Hematopoietic multipotent progenitor cell treated with erythropoietin and hydrocortisone succinate and interleukin-3 and kit ligand, for 4 days (in vitro differentiated cells): ENCODE measurements at places on chromosomes 3 and 15.

- DNase-seq = peak; percentile 23
Measured at GRCh38 chr15:89161666-89162065, 59.7 kb downstream of the RLBP1 start.

GRCh38 chr3:142168514-142168913, 19.2 kb upstream of the TFDP2 start:
- DNase-seq = no peak

DNA sequence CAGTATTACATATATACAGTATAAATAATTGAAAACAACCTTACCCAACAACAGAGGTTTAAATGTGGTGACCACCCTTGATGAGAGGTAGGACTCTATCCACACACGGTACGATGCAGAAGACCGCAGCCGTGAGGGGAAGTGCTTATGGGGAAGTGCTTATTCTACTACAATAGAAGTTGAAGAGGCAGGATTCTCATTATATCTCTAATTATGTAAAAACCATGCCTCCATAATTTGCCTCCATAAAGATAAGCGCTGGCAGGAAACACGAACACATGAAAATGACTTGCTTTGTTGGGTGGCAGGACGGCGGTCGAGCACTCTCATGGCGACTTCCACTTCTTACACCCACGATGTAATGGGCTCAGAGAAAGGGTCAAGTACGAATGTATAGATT, 7.2 kb upstream of the MUC13 start:
- peak; percentile 51 for DNase-seq

DNA sequence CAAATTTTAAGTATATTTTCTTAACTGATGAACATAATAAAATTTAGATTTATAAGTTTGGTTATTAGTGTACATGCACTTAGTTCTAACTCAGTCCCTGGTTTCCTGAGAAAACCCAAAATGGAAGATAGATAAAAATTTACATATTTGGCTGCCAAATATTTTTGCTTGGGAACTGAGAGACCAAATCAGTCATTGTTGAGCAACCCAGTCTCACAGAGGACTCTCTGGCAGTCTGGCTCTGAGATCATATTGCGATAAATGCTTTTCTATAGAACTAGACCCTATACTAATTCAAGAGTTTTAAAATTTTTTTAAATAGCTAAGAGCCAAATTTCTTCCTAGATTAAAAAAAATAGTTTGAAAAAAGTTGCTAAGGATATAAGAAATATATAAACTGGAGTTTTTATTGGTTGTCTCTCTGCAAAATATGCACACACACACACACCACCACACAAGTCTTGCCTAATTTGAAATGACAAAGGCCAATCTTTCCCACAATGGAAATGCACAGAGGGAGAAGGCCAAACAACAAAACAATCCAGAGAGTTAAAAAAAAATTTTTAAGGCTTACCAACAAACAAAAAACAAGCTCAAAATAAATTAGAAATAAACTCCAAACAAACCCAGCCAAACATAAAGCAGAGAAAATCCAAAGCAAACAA, 259.5 kb downstream of the MECOM start:
- DNase-seq = peak; percentile 25

GRCh38 chr3:161043336-161044035, 61.7 kb downstream of the B3GALNT1 start:
- no peak for DNase-seq

- peak; percentile 80 for DNase-seq
Measured at GRCh38 chr3:195106418-195106906, 164.5 kb downstream of the XXYLT1 start.

DNA sequence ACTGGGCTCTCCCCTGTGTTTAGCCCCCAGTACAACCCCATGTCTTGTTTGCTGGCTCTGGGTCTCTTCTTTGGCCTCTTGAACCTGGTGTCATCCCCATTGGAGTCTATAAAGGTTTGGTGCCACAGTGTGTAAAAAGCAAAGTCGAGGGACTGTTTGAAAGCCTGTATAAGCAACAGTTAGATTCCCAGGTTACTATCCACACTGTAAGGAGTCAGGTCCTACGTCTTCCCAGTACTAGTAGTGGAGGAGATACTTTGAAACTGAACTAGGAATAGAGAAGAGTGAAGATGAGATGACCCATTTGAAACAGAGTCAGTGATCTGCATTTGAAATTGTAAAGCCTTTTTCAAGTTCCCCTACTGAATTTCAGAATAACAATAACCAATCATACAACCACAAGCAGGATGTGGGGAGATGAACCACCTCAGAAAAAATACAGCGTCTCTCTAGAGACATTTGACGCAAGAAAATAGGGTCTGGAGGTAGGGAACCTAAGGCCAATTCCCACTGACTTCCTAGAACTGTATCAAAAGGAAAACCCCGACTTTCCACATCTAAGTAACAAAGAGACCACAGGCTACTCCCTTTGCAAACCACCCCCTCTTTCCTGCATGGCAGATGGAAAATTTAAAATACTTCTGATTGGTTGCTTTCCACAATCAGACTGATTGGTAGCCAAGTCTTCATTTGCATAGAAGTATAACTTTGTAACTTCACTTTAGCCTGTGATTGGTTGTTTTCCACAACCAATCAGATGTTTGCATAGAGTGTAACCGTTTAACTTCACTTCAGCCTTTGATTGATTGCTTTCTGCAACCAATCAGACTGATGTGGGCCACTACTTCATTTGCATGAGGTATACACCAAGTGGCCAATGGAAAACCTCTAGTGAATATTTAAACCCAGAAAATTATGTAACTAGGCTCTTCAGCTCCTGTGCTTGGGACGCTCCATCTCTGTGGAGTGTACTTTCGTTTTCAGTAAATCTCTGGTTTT, 49.9 kb upstream of the NEDD4 start:
- DNase-seq = peak; percentile 16

- DNase-seq = no peak
Measured at GRCh38 chr3:182115328-182116015, 403.7 kb downstream of the SOX2 start.

DNA sequence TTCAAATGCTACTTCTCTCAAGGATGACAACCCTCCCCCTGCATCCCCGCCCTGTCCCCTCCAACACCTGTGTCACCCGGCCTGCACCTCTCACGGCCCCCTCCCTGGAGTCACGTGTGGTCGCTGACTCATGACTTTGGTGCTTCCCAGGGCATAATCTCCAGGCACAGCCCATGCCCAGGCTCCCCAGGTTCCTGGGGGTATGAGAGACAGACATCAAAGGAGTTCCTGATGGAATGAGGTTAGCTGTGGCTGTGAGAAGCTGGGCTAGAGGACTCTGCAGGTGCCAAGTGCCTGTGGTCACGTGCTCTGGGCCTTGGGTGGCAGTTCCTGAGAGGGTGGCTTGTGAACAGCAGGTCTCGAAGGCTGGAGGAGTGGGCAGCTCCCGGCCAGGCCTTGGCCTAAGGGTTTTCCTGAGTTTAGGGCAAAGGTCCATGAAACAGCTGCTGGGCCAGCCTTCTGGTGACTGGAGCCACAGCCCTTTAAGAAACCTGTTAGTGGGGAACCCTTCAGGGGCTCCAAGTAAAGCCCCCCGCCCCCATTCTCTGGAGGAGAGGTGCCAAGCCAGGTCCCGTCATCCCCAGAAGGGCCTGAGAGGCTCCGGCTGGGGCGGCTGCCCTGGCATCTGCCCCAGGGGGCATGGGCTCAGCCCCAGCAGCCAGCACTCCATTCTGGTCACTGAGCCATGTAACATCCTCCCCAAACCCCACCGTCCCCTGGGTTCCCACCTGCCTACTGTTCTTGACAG, 230.0 kb downstream of the XXYLT1 start:
- no peak for DNase-seq

DNA sequence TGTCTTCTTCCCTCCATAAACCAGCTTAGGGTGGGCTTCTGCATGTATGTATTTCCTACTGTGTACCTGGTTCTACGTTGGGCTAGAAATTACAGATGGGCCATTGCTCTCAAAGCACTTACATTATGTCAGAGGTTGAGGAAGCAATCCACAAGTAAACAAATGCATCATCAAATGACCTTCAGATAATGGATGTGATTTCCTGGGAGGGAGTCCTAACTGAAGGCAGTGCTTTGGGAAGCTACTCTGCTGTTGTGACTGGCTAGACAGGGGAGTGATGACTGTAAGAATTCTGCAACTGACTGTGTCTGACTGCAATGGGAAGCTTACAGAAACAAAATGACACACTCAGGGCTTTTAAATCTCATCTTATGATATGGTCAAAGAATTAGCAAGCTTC, 71.0 kb upstream of the PRR23E start:
- no peak for DNase-seq

- peak; percentile 25 for DNase-seq
Measured at GRCh38 chr3:73073091-73073707, 11.7 kb downstream of the EBLN2 start.

GRCh38 chr3:49711489-49711888, 8.0 kb downstream of the AMIGO3 start:
- DNase-seq = peak; percentile 22

- no peak for DNase-seq
Measured at GRCh38 chr15:45863881-45864580, 229.2 kb downstream of the SQOR start.

- no peak for DNase-seq
Measured at GRCh38 chr15:48984811-48985352, 21.2 kb upstream of the SHC4 start.

DNA sequence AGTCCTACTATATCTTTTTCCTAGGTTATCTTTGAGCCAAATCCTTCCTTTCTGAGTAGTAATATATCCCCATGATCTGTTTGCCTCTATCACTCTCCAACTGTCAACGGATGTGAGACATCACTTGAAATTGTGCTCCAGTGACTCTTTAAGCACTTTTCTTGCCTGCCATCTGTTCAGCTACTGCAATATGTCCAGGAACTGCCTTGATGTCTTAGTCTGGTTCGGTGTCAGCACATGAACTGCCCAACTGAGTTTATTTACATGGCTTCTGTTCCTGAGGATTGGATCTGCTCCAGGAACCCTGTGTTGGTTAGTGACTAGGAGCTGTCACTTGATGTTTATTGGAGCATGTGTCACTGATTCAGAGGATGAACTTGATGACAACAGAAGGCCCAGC, 116.5 kb downstream of the SLC9A9 start:
- no peak for DNase-seq

GRCh38 chr3:31670136-31670535, 137.4 kb downstream of the STT3B start:
- peak; percentile 21 for DNase-seq

GRCh38 chr15:99502661-99503060, 63.1 kb upstream of the MEF2A start:
- no peak for DNase-seq

DNA sequence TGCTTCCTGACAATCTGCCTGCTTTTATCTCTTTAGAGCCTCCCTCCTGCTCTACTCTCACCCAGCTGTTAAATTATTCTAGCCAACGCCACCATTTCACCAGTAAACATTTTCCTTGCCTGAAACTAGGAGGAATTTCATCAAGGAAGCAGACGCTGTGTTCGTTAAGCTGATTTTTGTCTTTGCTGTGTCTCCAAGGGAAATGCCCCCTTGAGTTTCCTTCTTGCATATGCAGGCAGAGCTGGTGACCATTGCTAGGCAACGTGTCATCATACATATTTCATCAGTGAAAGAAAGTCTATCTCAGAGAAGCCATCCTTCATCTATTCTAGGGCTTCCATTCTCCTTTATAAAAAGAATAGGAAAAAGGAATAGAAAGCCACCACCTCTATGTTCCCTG, 87.0 kb upstream of the ST8SIA2 start:
- DNase-seq = peak; percentile 72

- DNase-seq = no peak
Measured at GRCh38 chr15:36468746-36469145, 110.7 kb upstream of the CDIN1 start.

DNA sequence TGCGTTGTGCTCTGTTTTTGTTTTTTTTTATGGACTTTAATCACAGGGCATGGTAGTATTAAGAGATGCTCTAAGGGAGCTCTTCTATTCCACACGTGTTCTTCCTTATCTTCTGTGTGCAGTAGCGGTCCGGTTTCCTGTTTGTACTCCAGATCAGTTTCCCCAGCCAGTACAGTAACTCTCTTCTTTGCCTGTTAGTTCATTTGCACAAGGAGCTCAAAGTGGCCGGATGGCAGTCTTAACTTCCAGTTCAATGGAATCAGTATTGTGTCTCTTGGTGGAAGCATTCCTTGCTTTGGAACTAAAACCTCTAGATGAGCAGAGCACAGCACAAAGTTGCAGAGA, 122.0 kb downstream of the KLF13 start:
- peak; percentile 95 for DNase-seq

DNA sequence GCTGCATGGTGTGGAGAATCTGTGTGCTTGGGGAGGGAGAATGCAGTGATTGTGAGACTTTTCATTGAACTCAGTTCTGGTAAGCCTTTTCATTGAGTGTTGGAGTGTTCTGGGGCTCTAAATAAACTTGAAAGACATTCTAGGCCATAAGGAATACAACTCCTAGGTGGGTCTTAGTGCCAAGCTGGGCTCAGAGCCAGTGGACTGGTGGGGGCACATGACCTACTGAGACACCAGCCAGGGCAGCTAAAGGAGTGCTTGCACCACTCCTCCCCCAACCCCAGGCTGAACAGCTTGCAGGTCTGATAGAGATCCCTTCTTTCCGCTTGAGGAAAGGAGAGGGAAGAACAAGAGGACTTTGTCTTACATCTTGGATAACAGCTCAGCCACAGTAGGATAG, 21.7 kb upstream of the KPNA4 start:
- no peak for DNase-seq

GRCh38 chr3:70832089-70832833, 519.8 kb upstream of the MDFIC2 start:
- DNase-seq = no peak
